ENCODE measurements at places on chromosomes 4 and X. TPM values are rescaled to one million over a fixed set of nuclear protein-coding genes. Genes with fewer than 3 reads are reported as not detected.

The GDI1 gene
- 111 TPM for total RNA-seq

The SLC10A4 gene
- not detected for total RNA-seq

The TIGD4 gene
- total RNA-seq, result 0.59 TPM

DNA sequence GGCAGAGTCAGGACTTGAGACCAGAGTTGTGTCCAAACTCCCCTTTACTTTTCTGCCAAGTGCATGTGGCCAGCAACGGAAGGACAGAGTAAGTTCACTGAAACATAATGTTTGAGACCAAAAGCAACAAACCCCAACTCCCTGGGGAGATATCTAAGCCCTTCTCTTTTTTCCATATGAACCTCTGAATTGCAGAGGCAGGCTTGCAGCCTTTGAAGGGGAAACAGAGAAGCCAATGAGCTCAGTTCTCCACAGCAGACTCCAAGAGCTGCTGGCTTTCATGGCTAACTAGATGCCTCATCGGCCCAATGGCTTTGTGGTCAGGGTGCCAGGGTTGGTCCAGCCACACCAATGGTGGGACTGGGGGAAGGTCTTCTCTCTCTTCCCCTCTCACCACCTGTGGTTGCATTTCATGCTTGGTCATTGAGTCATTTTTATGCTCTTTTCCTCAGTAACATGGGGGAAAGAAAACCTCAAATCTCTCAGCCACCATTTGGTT is 34.0 kb downstream of the STARD8 start:
- no peaks in the 10 kb centered on the region for H3K27me3 ChIP-seq
- H3K27ac ChIP-seq, result no peak overlapping the region
- DNase-seq, result no peak
- H3K4me1 ChIP-seq, result no peaks in the 10 kb centered on the region
- no peak overlapping the region for H3K4me3 ChIP-seq
- H3K36me3 ChIP-seq, result no peaks in the 10 kb centered on the region

- H3K4me3 ChIP-seq, result no peak overlapping the region
- H3K27me3 ChIP-seq, result no peaks in the 10 kb centered on the region
- H3K27ac ChIP-seq, result no peak overlapping the region
- H3K4me1 ChIP-seq, result peaks cover 1% of the 10 kb centered on the region
Observed at GRCh38 chr4:148060264-148061140, 328.6 kb downstream of the ARHGAP10 start.

DNA sequence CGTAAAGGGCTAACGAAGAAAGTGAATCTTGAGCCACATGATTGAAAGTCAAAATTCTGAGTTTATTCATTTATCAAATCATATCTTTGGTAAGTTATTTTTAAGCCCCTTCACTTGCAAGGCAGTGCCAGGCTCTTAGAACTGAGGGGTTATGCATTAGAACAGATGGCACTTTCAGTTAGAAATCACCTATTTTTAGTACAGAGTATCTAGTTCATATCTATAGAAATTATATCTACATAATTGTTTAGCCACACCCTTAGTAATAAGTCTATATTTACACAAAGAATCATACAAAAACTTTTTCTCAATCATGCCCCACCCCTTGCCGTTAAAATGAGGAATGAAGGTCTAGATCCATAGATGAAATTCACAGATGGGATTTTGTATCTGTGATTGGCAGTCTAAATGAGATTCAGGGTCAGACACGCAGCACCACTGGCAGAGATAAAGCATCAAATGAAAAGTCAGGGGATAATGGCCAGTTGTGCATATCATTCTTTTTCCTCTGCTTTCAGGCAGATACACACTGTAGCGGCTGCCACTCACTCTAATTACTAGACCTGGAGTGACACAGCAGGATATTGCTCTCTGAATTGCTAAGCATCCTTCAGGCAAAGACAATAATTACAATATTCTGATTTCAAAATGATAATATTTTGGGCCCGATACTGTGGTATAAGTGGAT is 440.5 kb downstream of the MAPK10 start:
- H3K36me3 ChIP-seq, result no peaks in the 10 kb centered on the region
- H3K4me3 ChIP-seq, result no peak overlapping the region
- DNase-seq, result no peak
- no peaks in the 10 kb centered on the region for H3K4me1 ChIP-seq

DNA sequence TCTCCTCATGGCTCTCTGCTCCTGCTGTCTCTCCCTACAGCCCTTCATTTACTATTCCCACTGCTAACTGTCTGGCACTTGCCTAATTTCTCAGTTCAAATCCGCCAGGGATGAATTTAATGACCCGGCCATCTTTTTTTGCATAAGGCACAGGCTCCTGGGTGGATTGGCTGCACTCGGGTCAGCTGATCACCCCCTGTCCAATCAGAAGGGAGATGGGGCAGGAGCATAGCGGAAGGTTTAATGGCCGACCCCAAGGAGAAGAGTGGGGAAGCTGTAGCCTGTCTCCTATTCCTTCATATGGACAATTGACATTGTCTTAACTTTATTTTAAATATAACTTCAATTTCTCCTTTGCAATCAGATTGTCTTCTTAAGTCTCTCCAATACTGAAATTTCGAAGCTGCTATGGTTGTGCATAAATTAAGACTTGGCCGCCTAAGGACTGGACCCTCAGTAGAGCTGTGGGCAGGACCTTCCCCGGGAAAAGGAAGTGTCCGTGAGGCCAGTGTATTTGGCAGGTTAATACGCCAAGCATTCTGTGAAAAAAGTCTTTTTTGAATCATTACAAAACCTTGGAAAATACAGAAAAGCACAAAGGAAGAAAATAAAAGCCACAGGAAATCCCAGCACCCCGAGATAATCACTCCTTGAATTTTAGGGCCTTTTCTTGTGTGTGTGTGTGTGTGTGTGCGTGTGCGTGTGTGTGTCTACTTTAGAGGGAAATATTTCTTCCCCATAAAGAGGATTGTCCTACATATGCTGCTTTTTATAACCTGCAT is 55.5 kb downstream of the SMIM20 start:
- H3K27me3 ChIP-seq, result no peaks in the 10 kb centered on the region
- H3K27ac ChIP-seq, result no peak overlapping the region
- no peak for DNase-seq
- H3K36me3 ChIP-seq, result no peaks in the 10 kb centered on the region
- no peak overlapping the region for H3K4me3 ChIP-seq
- peaks cover 5% of the 10 kb centered on the region for H3K4me1 ChIP-seq

GRCh38 chr4:8906991-8907595 is 35.5 kb upstream of the HMX1 start:
- no peaks in the 10 kb centered on the region for H3K4me1 ChIP-seq
- no peak for DNase-seq
- no peak overlapping the region for H3K27ac ChIP-seq
- H3K27me3 ChIP-seq, result no peaks in the 10 kb centered on the region
- H3K36me3 ChIP-seq, result no peaks in the 10 kb centered on the region
- H3K4me3 ChIP-seq, result no peak overlapping the region
